Putamen (tissue), 1 donor: ENCODE measurements at places on chromosomes 6 and 20.

DNA sequence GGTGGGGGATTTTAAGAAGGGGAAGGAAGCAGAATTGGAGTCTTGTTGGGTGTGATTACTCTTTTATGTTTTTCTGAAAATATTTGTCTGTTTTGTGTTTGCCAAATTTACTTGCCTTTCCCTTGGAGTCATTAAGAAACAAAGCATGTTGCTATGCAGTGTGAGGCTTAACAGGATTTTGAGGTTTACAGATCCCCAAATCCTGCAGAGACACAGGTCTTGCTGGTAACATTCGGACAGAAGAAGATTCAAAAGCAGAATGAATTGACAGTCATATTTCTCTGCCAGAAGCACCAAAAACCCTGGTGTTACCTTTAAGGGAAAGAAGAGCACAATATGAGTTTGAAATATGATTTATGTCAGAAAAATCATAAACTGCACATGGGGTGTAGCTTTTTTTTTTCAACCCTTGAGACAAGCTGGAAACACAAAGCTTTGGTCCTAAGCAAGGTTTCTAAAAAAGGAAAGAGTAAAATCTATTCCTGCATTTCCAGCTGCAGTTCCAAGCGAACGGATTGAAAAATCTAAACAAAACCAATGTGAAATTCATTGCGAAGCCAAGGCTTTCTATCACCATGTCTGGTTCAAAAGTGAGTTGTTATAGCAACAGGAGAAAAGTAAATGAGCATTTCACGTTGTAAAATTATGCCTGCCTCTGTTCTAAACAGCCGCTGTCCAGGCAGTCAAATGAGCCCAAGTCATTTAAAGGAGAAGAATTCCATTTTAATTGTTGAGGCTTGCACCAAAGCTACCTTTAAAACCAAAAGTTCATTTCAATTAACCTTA lies 358.9 kb upstream of the SASH1 start:
- DNase-seq, result no peak

DNA sequence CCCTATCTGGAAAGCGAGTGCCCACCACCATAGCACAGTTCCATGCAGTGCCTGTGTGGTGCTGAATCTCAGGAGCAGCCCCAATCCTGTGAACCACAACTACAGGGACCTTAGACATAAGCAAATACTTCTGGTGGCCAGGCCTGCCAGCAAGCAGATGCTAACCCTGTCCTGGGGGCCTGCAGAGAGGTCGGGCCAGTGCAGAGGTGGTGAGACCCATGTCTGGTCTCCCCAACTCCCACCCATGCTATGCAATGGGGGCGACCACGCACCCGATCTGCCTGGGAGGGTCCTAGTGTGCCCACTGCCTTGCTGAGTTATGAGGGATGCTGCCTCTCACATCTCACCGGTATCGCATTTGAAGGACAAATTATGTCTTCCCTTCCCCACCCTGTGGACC lies 151.6 kb upstream of the ZNF337 start:
- DNase-seq, result no peak

- no peak for DNase-seq
These were observed 41.3 kb upstream of the PLCB4 start for GRCh38 chr20:9027626-9028025.

DNA sequence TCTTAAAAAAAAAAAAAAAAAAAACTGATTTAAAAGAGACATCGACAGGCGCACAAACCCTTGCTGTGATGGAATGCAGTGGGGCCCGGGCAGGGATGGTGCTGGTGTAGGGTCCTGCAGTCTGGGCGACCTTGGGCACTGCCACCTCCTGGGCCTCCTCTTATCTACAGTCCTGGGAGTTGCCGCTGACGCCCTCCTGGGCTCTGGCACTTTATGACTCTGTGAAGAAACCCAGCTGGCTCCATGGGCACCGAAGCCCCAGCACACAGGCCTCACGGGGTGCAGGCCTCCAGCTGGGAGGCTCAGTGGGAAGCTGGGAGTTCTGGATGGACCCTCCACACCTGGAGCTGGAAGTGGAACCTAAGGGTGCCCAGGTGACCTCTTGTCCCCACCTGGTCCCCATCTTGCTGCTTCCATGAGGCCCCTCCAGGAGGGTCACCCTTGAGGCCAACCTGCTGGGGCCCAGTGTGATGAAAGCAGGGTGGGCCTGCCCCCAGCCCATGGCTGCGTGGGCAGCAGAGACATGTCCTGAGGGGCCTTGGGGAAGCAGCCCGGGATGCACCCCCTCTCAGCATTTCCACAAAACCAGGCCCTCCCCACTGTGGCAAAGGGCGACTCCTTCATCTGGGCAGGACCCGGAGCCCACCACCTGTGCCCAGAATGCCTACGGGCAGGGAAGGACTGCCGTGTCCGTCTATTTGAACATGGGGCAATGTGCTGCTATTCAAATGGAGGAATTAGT lies 104.9 kb downstream of the ASXL1 start:
- DNase-seq, result no peak

DNA sequence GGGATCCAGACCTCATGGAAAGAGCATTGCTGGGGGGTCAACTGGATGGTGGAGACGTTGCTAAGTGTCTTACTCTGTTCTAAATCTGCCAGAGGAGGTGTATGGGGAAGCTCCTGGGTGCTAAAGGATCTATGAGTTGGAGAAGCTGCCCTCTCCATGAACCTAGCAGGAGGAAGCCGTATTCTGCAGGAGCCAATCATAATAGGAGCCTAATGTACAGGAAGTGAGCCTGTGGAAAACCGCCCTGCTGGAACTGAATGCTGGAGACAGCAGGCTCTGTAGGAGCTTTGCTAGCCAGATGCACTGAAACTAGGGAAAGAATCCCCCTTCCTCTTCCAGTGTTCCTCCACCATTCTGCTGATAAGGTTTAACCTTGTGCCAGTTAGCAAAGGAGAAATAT lies 10.9 kb downstream of the CASP8AP2 start:
- DNase-seq, result no peak

DNA sequence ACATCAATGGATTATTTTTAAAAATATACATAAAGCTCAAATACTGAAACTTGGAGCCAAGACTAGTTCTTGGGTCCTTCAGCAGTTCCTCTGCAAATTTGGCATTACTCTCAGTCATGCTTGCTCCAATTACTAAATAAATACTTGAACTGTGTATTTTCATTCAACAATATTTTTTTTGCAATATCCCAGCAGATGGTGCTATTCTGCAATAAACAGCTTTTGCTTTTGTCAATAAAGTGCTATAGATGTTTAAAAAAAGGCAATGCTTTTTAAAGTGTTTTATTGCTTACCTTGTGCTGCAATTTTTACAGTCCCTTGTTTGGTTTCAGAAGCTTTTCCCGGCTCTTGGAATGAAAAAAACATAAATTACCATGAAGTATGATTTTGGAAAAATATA lies 243.4 kb downstream of the TRDN start:
- DNase-seq, result no peak

GRCh38 chr6:132719736-132720448 lies 6.0 kb upstream of the VNN1 start:
- DNase-seq, result no peak

GRCh38 chr6:137117581-137117980 lies 55.9 kb downstream of the IL22RA2 start:
- peak; percentile 24 for DNase-seq
